Airway epithelial cell (primary cell): ENCODE measurements at places on chromosomes 4 and X. TPM values are rescaled to one million over a fixed set of nuclear protein-coding genes. Genes with fewer than 3 reads are reported as not detected.

SMIM10L2A gene
- 1.5 and 2.5 TPM in 2 replicates for total RNA-seq

SUPT20HL1 gene
- not detected in 2 replicates for total RNA-seq

STAP1 gene
- total RNA-seq = not detected in 2 replicates

SRPX2 gene
- 30.5 and 31.4 TPM in 2 replicates for total RNA-seq
